ENCODE measurements at places on chromosomes 4 and X.

DNA sequence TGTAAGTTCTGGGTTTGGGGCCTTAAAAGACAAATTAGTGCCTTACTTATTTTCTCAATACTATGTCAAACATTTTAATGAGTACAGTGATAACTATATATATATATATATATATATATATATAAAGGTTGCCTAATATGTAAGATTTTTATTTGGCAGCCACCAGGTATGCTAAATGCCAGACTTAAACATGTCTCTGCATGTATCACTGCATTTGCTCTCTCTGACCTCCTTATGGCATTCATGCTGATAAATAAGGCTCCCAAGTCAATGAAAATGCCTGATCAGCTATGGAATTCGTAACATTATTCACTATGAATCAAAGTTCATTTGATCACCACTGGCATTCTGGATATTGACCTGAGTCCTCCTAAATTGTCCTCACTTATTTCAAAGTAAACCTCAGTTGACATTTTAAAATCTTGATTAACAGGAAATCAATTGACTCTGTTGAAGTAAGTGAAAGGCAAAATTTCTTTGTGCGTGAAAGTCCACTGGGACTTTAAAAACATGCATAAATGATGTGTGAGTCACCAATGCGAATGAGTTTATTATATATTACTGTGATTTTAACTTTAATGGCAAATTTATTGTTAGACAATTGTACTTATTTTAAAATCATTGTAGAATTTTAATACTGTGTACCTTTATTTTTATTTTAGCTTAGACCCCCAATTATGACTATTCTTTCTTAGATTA lies 29.2 kb upstream of the AREG start:
- no peak for DNase-seq

GRCh38 chr4:119041951-119042560 lies 93.6 kb upstream of the MYOZ2 start:
- peak; percentile 42 for DNase-seq

DNA sequence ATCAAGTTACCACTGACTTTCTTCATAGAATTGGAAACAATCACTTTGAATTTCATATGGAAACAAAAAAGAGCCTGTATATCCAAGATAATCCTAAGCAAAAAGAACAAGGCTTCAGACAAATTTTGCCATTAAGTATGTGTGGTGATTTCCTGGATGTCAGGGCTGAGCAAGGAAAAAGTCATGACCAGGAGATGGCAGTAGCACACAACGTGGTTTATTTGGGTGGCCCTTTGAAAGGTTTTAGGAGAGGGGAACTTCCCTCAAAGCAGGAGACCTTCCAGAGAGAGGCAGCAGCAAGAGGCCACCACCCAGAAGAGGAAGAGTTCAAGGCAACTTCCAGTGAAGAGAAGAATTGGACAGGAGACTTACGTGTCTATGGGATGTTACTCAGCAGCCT lies 18.1 kb upstream of the ZXDB start:
- DNase-seq = no peak

- no peak for DNase-seq
Observed at GRCh38 chr4:5839751-5840674, 52.9 kb downstream of the CRMP1 start.

GRCh38 chr4:135207531-135207930 lies 1005.9 kb upstream of the PABPC4L start:
- DNase-seq = no peak

DNA sequence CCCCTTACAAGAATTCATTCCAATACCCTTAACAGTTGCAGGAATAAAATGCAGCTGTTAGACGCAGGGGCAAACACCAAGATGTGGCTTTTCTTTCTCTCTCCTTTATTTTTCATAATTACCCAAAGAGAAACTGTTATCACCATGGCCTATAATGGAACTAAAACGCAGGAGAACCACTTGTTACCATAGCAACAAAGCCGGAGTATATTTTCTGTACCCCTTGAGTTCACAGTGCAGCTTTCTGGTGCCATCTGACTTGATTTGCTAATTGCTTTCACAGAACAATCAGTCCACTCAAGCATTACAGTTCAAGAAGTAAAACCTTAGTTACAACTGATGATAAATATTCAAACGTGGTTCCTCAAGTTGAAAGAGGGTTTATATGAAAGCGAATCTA lies 157.9 kb downstream of the AMELX start:
- DNase-seq = no peak

Measured in activated CD4-positive, alpha-beta T cell treated with anti-CD3 and anti-CD28 coated beads for 24 hours (primary cell).